ENCODE measurements at places on chromosomes 2 and 18.

DNA sequence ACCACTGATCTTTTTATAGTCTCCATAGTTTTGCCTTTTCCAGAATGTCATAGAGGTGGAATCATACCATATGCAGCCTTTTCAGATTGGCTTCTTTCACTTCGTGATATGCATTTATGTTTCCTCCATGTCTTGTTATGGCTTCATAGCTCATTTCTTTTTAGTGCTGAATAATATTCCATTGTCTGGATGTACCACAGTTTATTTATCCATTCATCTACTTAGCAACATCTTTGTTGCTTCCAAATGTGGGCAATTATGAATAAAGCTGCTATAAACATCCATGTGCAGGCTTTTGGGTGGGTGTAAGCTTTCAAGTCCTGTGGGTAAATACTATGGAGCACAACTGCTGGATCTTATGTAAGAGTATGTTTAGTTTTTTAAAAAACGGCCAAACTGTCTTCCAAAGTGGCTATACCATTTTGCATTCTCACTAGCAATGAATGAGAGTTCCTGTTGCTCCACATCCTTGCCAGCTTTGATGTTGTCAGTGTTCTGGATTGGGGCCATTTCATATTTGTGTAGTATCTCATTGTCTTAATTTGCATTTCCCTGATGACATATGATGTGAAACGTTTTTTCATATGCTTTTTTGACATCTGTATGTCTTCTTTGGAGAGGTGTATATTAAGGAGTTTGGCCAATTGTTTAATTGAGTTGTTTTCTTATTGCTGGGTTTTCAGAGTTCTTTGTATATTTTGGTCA lies 20.6 kb downstream of the STPG4 start:
- DNase-seq, result no peak

GRCh38 chr2:26463244-26464192 lies 14.4 kb downstream of the OTOF start:
- no peak for DNase-seq

- DNase-seq, result no peak
Observed at GRCh38 chr18:45110577-45111501, 430.2 kb downstream of the SETBP1 start.

GRCh38 chr2:72142570-72143440 lies 4.9 kb downstream of the CYP26B1 start:
- no peak for DNase-seq

- no peak for DNase-seq
Observed at GRCh38 chr2:23159746-23160405, 225.1 kb upstream of the KLHL29 start.

DNA sequence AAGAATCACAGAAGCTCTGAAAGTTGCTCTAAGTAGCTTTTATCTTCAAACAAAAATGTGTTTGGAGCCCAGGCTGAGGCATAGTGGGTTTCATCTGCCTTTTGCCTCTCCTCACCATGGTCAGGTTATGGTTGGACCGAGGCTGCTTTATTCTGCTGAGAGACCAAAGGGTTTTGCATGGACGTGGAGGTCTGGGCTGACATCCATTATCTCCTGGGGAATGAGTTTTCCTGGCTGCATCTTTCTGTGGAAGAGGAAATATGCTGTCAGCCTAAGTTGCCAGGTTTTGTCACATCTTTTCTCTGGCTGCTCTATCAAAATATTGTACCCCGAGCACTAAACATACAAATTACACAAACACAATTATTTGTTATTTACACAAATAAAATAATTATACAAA lies 223.2 kb downstream of the LDLRAD4 start:
- no peak for DNase-seq

- no peak for DNase-seq
Observed at GRCh38 chr2:69966496-69966895, 5.1 kb upstream of the ASPRV1 start.

- DNase-seq, result no peak
Observed at GRCh38 chr2:239381709-239382134, 19.1 kb downstream of the HDAC4 start.

- DNase-seq, result no peak
Observed at GRCh38 chr2:42513252-42513918, 19.6 kb upstream of the KCNG3 start.

DNA sequence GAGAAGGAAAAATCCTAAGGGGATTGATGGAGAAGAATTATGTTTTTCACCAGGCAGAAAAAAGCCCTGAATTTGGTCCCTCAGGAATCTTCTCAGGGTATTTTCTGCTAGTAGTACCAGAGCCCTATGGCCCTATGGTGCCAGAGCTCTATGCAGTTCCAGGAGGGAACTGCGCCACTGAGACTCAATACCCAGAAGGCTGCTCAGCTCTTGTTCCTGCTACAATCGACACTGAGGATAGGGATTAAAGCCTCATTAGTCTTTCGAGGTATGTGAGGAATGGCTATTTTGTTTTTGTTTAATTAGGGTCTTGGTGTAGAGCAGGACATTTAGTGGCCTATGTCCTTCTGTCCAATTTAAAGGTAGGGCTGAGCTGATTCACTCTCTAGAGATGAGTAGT lies 21.7 kb upstream of the PPP3R1 start:
- no peak for DNase-seq

DNA sequence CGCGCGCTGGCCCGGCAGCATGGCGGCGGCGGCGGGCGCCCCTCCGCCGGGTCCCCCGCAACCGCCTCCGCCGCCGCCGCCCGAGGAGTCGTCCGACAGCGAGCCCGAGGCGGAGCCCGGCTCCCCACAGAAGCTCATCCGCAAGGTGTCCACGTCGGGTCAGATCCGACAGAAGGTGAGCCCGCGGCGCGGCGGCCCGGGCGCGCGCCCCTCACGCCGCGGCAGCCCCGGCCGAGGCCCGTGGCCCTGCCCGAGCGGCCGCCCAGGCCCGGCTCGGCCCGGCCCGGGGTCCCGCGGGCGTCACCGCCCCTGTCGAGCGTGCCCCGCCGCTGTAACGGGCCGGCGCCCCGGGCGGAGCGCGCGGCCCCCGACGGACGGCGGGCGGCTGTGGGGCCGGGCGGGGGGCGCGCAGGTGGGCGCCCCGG lies 218 bp downstream of the DGKD start:
- DNase-seq, result no peak

DNA sequence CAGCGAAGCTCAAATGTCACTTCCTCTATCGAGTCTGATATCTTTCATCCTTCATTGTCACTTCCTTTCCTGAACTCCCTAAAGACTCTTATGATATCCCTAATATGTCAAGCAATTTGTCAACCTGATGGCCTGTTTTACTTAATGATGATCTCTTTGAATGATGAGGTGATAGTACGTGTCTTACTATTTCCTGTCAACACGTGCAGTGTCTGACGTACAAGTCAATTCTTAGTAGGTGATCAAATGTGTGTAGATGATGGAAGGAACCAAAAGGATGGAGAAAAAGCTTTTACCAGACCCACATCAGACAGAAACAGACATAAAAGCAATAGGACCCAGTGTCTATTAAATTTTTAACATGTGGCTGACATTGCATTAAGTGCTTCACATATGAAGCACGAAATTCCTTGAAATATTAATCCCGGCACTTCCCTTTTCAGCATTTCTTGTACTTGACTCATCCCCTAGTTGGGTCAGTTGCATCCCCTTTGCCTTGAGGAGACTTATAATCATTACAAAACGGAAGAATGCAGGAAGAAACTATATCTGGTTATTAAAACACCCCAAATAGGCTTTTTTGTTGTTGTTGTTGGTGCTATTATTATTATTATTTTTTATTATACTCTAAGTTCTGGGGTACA lies 108.6 kb upstream of the NYAP2 start:
- DNase-seq, result no peak

DNA sequence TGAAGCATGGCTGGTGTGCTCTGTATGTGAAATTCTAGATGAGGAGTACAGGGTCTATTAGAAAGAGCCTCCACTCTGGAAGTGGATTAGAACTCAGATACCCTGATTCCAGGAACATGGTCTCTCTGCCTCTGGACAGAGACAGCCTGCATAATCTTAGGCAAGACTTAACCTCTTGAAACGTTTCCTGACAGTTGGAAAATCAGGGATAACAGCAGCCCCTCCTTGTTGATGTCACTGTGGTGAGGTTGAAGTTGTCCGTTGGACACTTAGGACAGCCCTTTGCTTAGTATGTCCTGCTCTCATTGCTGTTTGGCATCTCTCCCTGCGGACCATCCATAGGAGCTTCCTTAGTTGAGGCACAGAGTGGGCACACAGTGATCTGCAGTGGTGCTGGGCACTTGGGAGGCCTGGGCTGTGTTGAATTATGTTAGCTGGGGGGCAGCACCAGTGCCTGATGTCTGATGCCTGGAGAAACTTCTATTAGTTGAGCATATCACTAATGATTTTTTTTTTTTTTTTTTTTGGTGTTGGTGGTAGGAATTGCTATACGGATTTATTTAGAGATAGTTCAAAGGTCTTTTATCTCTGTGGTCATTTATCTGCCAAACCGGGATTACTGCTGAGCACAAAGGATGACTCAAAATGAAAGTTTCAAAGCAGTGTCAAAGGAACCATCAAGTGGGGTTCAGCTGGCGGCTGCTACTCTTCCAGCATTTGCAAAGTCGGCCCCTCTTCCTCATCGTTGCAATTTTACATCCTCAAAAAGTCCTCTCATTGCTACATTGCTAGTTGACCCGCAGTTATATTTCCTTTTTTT lies 28.8 kb downstream of the SETBP1 start:
- DNase-seq, result no peak

DNA sequence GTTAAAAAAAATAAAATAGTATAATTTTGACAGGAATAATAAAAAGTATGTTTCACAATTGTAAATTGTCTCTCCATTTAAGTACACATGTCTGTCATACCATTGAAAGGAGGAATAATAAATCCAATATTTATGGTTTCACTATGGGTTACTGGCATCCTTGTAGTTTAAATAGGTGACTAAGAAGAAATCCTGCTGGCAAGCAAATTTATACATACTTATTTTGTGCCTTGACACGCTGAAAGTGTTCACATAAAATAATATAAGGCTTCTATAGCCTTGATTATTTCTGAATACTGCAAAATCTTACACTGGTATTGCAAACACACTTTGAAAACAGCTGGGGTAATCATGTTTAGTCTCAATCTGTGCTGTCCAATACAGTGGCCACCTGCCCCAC lies 138.3 kb upstream of the ETAA1 start:
- DNase-seq, result no peak

DNA sequence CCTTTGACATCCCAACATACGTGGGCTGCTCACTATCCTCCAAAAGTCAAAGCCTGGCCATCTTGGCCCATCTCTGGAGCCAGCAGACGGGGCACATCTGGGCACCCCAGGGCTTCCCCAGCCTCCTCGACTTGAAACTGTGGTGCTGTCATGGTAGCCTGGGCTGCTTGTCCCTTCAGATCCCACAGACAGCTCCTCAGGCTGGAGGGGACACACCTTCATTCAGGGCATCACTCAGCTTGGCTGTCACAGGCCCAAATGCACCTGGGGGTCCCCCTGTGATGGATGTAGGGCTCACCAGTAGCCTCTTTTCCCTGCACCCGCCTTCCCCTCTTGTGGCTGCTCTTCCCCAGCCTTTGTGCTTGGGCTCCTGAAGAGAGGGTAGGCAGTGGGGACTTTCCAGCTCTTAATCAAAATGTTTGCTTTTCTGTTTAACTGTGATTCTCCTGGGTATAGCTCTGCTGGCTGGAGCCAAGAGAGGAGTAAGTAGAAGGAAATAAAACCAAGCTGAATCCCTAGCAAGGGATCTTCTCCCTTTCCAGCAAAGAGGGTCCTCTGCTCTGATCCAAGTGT lies 92.3 kb downstream of the GYPC start:
- DNase-seq, result no peak

- DNase-seq, result no peak
Observed at GRCh38 chr2:226474131-226474530, 325.5 kb downstream of the IRS1 start.

DNA sequence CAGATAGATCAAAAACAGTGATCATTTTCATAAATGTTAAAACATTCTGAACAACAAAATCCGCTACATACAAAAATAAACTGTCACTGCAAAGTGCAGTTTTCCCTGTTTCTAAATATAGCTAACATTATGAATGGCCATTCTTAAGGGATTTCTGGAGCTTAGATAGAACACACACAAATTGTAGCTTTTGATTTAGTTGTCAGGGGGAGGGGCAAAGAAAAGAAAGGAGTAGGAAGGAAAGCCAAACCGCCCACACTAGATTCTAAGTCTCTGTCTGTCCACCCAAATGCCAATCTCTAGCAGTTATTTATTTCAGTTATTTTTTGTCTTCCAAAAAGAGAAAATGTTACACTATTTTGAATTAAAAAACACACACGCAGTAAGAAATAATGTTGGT lies 182.4 kb downstream of the CDH2 start:
- no peak for DNase-seq

DNA sequence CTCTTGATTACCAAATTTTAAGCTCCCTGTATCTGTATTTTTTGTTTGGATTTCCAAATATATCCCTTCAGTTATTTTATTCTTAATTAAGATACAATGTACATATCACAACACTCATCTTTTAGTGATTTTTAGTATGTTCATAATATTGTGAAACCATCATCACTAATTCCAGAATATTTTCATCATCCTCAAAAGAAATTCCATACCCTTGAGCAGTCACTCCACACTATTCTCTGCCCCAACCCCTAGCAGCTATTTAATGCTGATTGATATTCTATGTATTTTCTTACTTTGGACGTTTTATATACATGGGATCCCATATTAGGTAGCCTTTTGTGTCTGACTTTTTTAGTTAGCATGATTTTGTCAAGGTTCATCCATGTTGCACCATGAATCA lies 127.4 kb upstream of the SLC8A1 start:
- no peak for DNase-seq

GRCh38 chr18:70781860-70782453 lies 493.1 kb downstream of the SOCS6 start:
- DNase-seq, result peak; percentile 16

DNA sequence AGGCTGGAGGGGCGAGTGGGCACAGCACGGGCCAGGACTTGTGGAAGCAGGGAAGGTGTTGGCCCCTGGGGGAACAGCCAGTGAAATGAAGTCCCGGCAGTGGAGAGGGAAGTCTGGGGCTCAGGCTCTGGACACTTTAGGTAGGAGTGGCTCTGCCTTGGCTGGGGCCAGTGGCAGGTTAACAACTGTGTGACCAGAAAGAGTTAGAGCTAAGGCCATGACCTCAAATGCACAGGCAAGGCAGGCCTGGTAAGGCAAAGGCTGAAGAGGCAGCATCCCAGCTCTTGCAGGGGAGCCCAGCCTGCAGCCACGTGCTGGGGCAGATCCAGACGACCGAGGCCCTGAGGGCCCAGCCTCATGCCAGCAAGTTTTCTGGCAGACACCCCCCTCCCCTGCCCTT lies 21.5 kb downstream of the PCARE start:
- no peak for DNase-seq

DNA sequence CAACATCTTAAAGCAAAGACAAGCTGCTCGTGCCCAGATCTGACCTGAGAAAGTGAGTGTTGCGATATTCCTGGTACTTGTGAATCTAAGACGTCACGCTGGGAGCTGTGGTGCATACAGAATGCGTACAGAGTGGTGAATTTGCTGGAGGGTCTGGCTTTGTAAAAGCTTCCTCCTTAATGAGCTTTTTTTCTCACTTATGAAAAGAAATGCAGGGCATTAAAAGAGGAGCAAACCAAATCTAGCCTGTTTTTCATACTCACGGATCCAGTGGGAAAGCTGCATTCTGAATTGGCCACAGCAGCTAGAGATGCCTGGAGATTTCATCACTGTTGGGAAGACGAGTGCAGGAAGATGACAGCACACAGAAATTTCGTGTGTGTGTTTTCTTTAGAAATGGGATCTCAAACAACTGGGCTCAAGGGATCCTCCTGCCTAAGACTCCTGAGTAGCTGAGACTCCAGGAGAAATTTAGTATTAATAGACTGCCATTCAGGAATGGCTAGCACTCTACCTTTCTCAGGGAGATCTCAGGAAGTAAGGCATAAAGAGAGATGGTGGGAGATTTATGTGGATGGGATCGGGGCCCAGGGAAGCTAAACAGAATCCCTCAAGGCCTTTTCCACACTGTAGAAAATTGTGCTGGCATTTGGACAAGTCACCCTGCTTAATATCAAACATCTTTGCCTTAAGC lies 181.3 kb downstream of the ALPK2 start:
- DNase-seq, result no peak
